ENCODE measurements at places on chromosomes 1 and 21. TPM values are rescaled to one million over a fixed set of nuclear protein-coding genes. Genes with fewer than 3 reads are reported as not detected.

The ZBTB37 gene
- 7.8 TPM for total RNA-seq

The TCP10L gene
- total RNA-seq: 0.25 TPM

The C8B gene
- not detected for total RNA-seq

The LEFTY1 gene
- 0.06 TPM for total RNA-seq

The HSPB7 gene
- total RNA-seq: 21.6 TPM

The TMEM82 gene
- not detected for total RNA-seq

The SYT14 gene
- total RNA-seq: 0.44 TPM

The NDUFS2 gene
- total RNA-seq: 146 TPM

The CRABP2 gene
- total RNA-seq: 7.3 TPM

The ARHGEF16 gene
- 0.25 TPM for total RNA-seq

The PLEKHG5 gene
- 18.2 TPM for total RNA-seq

The ADGRL2 gene
- 95.4 TPM for total RNA-seq

The C2CD4D gene
- total RNA-seq: not detected

The PTCH2 gene
- total RNA-seq: 0.40 TPM

The RORC gene
- not detected for total RNA-seq

The TCHH gene
- not detected for total RNA-seq

The UCK2 gene
- 53.5 TPM for total RNA-seq

The RAP1GAP gene
- total RNA-seq: under 0.01 TPM

The OR10X1 gene
- total RNA-seq: not detected

The PAQR6 gene
- 0.26 TPM for total RNA-seq

The PPOX gene
- total RNA-seq: 13.1 TPM

The S100A14 gene
- total RNA-seq: 0.25 TPM

The C1orf53 gene
- total RNA-seq: 3.9 TPM

The CYP4A22 gene
- not detected for total RNA-seq

The LCE1F gene
- total RNA-seq: not detected

The ETV3L gene
- total RNA-seq: not detected

The GPA33 gene
- not detected for total RNA-seq

The OR2T11 gene
- not detected for total RNA-seq

The S100A8 gene
- not detected for total RNA-seq

The CHIA gene
- not detected for total RNA-seq

The TRIM58 gene
- 0.53 TPM for total RNA-seq

The CLCNKA gene
- total RNA-seq: not detected

The LRRC38 gene
- 0.50 TPM for total RNA-seq

The LCE2B gene
- not detected for total RNA-seq

The FMOD gene
- 4.4 TPM for total RNA-seq

The NBPF4 gene
- not detected for total RNA-seq

The TTC4 gene
- 19.4 TPM for total RNA-seq

The POFUT2 gene
- 38.7 TPM for total RNA-seq

The ADORA3 gene
- total RNA-seq: 0.06 TPM

The MPL gene
- not detected for total RNA-seq
